ENCODE measurements at places on chromosomes 12 and 14.

GRCh38 chr14:63282997-63283883 lies 35.5 kb downstream of the GPHB5 start:
- no peak for DNase-seq

DNA sequence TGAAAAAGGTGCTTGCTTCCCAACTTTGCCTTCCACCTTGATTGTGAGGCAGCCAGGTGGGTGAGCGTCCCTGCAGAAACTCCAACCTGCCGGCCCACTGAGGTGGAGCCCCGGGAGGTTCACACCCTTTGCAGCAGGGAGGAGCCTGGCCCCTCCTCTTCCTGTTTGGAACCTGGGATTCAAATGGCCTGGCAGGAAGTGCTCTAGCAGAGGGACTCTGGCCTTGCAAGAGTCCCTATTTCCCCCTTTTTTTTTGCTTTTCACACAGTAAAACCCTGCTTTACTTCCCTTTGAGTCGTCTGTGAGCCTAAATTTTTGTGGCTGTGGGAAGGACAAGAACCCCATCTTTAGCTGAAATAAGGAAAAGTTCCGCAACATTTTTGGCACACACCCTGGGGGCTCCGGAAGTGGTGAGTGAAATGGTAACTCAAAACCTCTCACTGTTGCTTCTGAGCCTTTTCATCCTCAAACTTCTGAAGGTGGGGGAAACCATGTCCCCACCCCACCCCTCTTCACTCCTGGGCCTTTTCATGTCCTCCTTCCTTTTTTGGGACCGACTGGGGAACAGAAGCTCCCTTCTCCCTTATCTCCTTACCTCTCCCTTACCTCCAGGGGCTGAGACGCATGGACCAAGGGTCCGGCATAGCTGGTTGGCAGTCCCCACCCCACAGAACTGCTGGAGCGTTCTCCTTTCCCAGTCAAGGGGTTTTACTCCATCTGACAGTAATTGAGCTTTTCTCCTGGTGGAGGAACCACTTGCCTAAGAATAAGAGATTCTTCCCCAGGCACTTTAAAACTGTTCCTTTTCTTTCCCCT lies 102.0 kb downstream of the KCNMB4 start:
- no peak for DNase-seq

- no peak for DNase-seq
These were observed 84.9 kb upstream of the EVL start for GRCh38 chr14:99980299-99980698.

DNA sequence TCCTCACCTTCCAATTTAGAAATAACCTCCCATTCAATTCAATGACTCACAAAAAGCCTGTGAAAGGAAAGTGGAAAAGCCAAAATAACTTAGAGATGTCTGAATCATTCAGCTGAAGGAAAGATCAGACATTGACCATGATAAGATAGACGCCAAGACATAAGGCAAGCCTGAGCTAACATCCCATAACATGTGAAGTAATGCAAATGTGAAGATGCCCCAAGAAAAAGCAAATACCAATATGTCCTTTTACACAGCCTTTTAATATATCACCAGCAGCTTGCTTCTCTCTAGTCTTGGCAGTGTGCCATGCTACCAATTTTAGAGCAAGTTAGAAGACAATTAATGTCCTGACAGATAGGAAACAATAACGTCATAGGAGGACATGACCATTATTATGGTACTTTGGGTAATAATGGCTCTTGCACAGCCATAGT lies 2.4 kb upstream of the NUMB start:
- DNase-seq: no peak

GRCh38 chr14:66284346-66284745 lies 201.8 kb upstream of the CCDC196 start:
- peak; percentile 10 for DNase-seq

GRCh38 chr14:31261859-31262731 lies 54.5 kb upstream of the HECTD1 start:
- DNase-seq: no peak

All from fibroblast of skin of left biceps (primary cell).